ENCODE measurements at places on chromosomes 4 and X.

DNA sequence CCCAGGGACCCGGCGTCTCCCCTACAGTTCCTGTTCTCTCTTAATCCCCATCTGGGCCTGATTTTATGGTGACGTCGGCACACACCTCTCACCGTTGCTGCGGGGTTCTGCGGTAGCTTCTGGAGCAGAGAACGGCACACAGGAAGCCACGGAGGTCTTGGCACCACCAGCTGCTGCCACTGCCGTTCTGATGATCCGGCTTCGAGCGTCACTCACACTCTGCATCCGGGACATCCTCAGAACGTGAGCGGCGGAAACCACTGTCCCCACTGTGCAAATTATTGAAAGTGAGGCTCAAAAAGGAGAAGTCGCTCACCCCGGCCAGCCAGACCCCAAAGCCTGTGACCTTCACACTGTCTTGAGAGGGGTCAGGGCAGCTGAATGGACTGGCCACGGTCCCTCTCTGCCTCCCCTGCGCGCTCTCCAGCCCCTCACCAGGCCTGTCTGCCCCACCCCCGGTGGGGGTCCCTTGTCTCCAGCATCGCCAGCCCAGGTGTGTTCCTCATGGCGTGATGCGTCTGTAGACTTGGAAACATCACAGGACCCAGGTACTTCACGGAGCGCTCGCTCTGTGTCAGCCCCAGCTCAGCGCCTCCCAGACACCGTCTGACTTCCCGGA lies 201.1 kb downstream of the AFAP1 start:
- DNase-seq = no peak

GRCh38 chr4:25722964-25723363 lies 67.3 kb downstream of the SLC34A2 start:
- no peak for DNase-seq

DNA sequence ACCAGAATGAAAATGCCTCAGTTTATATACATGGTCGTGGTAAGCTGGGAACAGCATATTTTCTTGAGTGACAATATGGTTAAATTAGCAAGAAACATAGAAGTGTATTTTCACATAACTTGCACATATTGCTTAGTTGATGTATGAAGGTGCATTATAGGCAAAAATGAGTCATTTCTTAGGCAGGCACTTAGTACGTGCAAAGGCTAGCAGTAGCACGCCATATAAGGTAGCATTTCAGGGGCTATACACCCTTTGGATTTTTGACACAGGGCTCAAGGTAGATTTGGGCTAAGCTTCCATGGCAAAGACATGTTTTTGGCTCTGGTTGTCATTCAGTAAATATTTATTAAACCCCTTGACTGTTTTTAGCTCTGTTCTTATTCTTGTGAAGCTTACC lies 33.1 kb downstream of the PCDH7 start:
- DNase-seq = no peak

DNA sequence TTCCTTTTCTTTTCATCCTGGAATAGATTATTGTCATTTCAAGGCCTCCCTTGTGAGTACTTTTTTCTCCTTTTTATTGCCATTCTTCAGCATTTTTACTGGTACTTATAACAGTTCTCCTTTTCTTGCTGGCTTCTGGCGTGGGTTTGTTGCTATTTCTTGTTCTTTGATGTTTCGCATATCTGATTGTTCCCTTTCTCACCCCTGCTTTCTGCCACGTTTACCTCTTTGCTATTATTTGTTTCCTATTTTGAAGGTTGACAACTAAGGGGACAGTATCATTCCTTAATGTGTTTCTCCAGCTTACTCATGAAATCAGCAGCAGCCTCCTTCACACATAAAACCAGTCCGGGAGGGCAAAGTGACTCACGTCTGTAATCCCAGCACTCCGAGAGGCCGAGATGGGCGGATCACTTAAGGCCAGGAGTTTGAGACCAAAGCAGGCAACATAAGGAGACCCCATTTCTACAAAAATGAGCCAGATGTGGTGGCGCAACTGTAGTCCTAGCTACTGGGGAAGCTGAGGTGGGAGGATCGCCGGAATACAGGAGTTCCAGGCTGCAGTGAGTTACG lies 72.6 kb downstream of the DMD start:
- DNase-seq = no peak

GRCh38 chr4:120399826-120400225 lies 333.2 kb upstream of the MAD2L1 start:
- DNase-seq = no peak

DNA sequence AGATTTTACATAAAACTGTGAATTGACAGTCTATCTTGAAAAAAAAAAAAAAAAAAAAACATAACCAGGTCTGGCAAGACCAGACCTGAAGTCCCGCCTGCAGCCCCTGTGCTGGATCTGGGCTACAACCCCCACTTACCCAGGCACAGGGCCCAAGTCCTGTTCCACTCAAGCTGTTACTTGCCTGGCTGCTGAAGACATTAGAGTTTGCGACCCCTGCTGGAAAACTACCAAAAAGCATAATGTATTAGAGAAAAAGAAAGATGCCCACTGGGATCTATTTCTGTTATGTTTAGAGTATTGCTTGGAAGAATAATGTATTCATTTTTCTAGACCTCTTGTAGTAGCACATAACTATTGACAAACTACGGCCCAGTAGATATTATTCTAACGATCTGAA lies 4.7 kb downstream of the HS3ST1 start:
- no peak for DNase-seq

GRCh38 chrX:74438764-74439163 lies 17.5 kb downstream of the SLC16A2 start:
- no peak for DNase-seq

- no peak for DNase-seq
These were observed 67.7 kb upstream of the SPANXN2 start for GRCh38 chrX:143788265-143788664.

DNA sequence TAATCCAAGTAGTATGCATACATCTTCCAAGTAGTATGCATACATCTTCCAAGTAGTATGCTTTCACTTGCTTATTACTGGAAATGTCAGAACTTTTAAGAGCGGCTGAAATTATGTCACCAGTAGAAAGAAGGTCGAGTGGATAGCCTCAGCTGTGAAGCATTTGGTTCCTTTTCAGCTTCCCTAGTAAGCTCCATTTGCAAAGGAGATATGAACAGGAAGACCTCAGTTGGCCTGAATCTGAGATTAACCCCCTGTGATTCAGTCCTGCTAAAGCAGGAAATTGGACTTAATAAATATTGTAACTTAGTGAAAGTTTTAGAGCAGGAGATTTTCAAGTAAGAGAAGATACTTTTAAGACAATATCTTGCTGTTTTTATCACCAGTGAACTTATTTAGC lies 48.1 kb downstream of the PCDH7 start:
- DNase-seq = no peak

GRCh38 chr4:69831646-69832325 lies 28.2 kb downstream of the SULT1E1 start:
- no peak for DNase-seq

DNA sequence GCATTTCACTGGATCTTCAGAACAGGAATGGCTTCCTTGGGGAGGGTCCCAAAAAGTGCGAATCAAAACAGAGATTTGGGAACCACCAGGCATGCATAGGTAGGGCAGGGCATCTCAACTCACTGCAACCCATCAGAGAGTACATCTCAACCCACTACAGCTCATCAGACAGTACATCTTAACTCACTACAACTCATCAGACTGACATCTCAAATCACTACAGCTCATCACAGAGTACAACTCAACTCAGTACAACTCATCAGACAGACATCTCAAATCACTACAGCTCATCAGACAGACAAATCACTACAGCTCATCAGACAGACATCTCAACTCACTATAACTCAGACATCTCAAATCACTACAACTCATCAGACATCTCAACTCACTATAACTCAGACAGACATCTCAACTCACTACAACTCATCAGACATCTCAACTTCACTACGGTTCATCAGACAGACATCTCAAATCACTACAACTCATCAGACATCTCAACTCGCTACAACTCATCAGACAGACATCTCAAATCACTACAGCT lies 47.5 kb upstream of the CLDN34 start:
- DNase-seq = no peak

DNA sequence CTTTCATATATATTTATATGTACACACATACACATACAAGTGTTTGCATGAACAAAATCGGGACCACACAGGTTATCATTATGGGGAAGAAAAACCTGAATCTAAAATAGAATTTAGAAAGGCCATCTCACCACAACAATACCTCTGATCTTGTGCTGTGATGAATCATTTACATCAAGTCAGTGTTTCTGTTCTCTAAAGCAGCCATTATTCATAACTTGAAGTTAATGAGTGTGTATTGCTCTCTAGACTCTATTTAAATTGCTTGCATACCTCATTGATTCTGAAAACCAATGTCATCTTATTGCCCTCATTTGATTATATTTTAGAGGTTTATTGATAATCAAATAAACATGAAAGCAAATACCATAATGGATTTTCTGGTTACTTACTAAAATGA lies 71.6 kb downstream of the FAM114A1 start:
- no peak for DNase-seq

GRCh38 chrX:45172890-45173289 lies 27.8 kb downstream of the DIPK2B start:
- DNase-seq = peak; percentile 16

DNA sequence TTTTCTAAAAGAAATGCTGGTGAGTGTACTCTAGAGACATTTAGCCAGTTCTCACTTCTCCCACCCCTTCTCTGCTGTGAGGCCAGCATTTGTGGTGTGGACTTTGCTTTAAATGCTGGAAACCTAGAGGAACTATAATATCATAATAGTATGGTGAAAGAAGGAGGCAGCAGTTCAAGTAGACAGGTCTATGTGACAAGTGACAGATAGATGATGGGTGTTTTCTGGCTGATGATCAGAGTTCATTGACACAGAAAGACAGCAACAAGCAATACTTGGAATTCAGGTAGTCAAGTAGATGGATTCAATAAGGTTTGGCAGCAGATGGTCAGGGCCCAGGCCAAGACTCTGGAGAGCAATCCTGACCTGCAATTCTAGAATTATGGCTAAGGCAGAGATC lies 317.5 kb downstream of the PCDH7 start:
- DNase-seq = no peak

- DNase-seq = no peak
These were observed 123.0 kb downstream of the ZNF827 start for GRCh38 chr4:145815626-145816025.

GRCh38 chr4:149279776-149280175 lies 535.9 kb downstream of the IQCM start:
- no peak for DNase-seq

GRCh38 chrX:56803850-56804681 lies 75.0 kb downstream of the NBDY start:
- DNase-seq = no peak

DNA sequence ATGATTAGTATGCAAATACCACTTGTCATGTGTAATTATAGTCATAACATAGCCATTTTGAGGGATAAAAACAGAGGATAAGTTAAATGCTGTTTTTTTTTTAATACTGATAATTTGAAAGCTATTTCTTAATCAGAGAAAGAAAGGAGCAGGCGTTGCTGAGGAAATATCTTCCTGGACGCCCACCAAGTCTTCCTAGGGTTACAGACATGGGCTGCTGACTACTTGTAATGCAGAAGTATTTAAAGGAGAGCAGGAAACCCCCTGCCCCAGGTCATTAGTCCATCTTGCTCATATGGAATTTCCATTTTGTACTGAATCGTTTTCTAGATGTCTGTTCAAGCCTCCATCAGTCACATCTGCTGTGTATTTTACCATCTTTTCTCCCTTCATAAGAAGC lies 176.2 kb downstream of the ADGRL3 start:
- DNase-seq = no peak

DNA sequence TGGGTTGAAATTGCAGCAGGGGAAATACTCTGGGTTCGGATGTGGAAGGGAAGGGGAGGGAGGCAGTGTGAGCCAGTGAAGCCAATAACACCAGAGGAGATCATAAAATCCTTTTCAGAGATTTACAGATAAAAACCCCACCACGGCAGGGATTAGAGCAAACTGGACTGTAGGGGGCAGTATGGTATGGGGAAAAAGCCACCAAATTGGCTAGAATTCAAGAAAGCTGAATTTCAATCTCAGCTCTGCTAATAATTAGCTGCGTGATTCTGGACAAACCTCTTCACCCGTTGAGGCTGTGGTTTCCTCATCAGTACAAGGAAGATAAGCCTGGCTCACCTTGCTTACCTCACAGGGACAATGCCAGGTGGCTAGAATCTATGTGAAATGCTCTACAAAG lies 108.1 kb downstream of the ATG4A start:
- DNase-seq = no peak

GRCh38 chr4:76897536-76898384 lies at the start of gene SOWAHB:
TSS of gene SOWAHB (minus strand) at chr4:76898144. CDS start at chr4:76897849, 295 bp downstream.
- no peak for DNase-seq

- DNase-seq = no peak
These were observed 8.0 kb upstream of the KCNE5 start for GRCh38 chrX:109632906-109633504.

GRCh38 chr4:147879676-147880075 lies 147.8 kb downstream of the ARHGAP10 start:
- DNase-seq = no peak

DNA sequence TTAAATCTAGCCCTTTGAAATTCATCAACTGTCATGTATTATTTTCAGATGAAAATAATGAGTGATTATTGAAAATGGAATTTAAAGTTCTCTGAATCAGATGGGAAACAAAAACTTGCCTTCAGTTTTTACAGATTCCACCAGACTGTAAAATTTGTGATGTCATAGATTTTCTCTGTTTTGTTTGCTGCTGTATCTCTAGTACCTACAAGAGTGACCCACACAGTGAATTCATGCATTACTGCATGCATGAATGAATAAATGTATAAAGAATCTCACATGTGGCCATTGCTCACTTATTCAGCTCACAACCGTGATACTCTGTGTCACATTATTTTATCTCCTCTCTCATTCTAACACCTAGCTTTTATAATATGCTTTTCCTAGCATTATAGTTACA lies 532.2 kb upstream of the AGA start:
- DNase-seq = no peak

All from AG09309 (cell line).